Hippocampal formation (tissue), 2 donors: ENCODE measurements at places on chromosomes 2 and 18.

DNA sequence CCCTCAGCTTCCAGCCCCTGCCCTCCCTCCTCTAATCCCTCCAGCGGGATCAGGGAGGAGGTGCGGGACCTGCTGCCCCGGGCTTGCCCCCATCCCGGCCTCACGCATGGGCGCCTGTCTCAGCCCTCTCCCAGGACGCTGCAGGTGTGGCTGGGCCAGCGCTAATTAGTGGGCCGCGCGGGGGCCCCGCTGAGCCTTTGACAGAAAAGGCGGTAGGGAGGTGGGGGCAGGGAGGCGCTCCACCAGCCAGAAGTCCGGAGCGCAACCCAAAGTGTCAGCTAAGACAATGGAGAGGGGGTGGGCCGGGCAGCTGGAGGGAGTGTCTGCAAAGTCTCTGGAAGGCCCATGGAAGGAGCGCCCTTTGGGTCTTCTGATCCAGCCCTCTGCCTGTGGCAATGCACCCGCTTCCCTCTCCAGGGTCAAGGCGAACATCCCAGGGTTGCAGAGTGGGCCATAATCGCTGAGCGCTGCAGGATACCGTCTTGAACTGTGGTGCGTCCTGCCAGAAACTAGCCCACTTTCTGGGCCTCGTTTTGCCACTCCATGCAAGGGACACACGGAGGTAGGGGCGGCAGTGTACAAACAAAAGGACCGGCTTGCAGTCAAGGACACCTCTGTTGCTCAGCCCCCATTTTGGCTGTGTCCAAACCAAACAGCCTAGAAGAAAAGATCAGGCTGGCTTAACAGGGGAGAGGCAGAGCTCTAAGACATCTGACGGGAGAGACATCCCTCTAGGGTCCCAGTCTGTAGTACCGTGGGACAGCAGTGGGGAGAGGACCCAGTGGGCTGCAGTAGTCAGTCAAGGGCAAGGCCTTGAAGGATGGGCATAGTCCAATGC, 3.5 kb downstream of the ATP6V1B1 start:
- no peak for DNase-seq

DNA sequence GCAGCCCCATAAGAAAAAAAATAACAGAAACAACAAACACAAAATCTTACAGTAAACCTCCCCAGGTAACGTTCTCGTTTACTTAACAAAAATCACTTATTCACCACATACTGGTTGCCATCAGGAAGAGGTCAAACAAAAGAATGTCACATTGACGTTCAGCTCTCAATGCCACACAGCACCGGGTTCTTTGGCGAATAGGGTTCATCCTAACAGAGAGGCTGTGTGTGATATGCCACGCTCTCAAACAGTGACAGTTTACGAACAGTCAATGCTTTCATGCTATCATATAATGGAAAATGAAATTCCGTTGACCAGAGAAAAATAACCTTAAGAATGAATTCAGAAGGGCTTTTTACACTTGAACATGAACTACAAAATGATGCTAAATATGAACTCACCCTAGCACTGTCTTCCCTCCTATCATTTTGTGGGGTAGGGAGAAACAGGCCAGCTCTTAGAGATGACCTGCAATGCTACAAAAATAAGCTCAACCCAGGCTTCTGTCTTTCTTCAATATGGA, 2.0 kb downstream of the TMEM163 start:
- no peak for DNase-seq

- DNase-seq: no peak
Measured at GRCh38 chr2:219906114-219907010, 278.9 kb downstream of the SLC4A3 start.

- DNase-seq: no peak
Measured at GRCh38 chr18:6648581-6648980, 80.9 kb upstream of the ARHGAP28 start.

GRCh38 chr2:216328347-216328746, 43.9 kb downstream of the MARCHF4 start:
- DNase-seq: no peak

GRCh38 chr2:105446501-105446900, 47.6 kb upstream of the FHL2 start:
- no peak for DNase-seq

DNA sequence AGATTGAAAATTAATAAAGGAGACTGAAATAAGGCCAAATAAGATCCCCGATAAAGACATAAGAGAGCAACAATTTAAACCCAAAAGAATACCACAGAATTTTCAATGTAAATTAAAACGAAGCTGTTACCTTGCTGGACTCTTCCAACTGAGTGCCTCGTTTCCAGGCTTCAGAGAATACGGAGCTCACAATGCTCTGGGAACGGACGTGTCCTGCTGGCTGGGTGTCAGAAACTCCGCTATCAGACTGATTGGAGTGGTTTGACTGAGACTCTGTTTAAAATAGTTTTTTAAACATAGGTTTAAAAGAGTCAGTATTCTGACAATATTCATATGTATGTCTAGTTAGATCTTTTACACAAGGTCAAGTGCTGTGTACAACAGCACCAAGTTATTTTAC, 90.4 kb downstream of the RAPH1 start:
- DNase-seq: no peak

GRCh38 chr2:226474131-226474530, 325.5 kb downstream of the IRS1 start:
- no peak for DNase-seq

DNA sequence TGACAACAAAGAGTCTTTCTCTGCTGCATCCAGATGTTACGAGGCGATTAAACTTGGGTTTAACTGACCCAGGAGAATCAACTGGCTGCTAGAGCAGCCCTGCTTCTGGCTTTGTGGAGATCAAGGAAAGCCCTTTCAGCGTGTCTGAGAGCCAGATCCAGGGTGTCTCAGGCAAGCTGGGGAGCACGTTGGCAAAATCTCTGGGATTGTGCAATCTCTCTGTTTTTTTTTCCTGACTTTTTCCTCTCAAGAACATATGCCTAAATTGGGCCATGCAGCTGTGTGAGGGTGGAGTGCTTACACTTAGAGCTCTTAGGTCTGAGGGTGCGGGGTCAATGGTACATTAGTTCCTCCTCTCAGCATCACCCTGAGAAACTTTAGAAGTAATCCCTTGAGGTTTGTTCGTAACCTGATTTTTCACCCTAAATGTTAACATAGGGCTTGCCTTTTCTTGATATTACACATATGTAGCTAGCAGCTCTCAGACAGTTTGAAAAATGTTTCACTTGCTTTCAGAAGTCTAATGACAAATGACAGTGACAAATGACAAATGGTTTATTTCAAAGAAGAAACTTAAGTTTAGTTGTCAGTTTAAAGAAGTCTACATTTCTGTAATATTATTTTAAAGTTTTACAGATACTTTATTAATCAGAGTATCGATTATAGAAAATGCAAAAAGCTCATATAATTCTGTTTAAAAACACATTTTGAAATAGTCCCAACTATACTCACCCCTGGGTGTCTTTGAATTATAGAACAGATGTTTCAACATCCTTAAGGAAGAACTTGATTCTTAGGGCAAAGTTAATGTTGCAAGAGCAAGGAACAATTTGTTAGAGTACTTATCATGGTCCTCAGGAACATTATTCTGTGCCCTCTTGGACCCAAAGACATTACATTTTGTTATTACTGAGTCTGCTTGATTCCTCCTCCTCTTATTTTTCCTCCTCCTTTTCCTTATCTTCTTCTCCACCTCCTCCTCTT, 38.4 kb upstream of the ZSWIM2 start:
- no peak for DNase-seq

GRCh38 chr2:159017837-159018236, 49.4 kb downstream of the TANC1 start:
- no peak for DNase-seq

- no peak for DNase-seq
Measured at GRCh38 chr18:9724797-9725585, 16.9 kb downstream of the RAB31 start.

GRCh38 chr2:239468491-239469105, 67.8 kb upstream of the HDAC4 start:
- no peak for DNase-seq

GRCh38 chr2:74457549-74458131, 598 bp upstream of the WBP1 start:
- peak; percentile 61 for DNase-seq

DNA sequence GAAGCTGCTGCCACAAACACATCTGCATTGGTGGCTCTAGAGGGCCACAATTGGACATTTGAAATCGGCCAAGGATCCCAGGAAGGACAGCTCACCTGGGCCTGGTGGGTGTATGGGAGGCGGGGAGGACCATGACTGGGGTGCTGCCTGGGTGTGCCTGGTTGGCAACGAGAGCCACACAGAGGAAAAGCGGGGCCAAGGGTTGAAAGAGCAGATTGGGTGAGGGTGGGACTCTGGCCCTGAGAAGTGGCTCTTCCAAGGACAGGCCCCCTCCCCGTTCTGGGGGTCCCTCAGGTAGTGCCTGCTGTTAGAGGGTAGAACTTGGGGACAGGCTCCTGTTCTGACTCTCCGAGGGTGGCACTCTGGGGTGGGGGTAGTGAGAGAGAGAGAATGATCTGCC, 102.9 kb downstream of the CLIP4 start:
- DNase-seq: no peak

DNA sequence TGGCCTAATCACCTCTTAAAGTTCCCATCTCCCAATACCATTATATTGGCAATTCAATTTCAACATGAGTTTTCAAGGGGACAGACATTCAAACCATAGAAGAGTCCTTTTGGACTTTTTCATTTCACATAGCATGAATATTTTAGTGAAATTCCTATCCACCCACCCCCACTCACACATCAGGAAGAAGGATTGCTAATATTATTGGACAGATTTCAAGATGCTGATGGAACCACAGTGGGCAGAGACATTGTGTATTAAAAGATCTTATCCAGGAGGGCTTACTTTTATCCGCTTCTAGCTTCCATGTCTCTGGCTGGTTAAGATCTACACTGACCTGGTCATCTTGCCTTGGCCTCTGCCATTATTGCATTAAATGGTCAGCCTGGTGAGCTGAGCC, 297.4 kb upstream of the ACVR2A start:
- DNase-seq: no peak

DNA sequence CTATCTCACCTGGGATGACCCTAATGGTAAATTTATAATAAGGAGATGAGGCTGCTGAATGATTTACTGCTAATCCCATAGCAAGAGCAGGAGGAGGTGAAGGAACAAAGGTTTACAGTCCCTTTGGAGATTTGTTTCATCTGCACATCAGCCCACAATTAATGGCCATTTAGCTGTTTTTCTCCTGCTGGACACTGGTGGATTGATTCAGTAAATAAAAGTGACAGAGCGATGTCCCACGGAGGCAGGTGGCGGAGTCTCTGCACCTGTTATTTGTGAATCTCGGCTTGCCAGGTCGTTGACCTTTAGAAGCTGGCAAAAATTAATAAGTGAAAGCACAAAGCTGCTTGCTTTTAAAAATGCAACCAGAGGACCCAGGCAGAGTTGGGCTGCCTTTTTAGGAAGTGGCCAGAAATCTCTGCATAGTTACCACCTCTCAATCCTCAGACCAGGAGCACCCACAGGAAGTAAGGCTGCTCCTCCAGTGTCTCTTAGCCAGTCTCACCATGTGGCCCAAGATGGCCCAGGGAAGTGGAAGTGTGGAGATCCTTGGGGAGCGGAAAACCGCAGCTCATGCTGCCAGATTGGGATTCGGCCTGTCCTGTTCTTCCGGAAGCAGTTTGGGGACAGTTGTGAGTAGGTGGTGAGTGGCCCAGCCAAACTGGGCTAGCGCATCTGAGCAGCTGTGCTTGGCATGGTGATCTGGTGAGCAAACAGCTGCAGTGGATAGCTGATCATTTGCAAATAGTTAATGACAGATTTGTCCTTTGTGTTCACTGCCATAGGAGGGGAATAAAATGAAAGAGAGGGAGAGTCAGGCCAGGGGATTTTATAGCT, 1005.7 kb upstream of the PIK3C3 start:
- DNase-seq: no peak
